ENCODE measurements at places on chromosomes 12 and 14.

DNA sequence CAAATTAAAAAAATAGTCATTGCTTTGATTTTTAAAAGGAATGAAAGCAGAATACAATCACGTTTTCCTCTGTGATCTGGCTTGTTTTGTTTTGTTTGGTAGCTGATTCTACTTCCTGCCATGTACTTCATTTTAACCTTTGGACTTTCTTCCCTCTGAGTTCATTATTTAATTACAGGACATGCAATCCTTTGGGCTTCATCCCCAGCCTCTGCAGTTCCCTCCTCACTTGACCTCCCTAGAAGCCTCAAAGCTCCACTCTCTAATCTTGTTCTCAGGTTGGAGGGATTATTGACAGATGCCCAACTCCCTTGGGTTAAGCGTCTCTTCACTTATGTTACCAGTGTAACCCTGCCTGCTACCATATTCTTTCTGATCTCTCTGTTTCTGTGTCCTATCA, 967.9 kb upstream of the SEL1L start:
- DNase-seq = no peak

DNA sequence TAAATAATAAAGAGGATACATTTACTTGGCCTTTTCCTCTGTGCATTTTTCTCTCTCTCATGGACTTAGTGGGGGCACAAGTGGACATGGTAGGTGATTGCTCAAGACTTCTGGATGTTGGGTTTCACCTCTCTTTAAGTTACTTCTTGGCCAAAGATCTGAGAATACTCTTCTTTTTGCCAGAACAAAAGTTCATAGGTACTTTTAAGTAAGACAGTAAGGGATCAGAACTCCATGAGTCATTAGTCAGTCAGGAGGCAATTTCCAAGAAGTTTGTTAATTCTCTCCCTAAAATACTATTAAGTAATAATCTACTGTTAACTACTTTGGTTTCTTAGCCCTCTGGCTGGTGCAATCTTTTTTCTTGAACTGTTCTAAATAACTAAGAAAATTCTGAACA, 84.2 kb downstream of the GRIP1 start:
- no peak for DNase-seq

DNA sequence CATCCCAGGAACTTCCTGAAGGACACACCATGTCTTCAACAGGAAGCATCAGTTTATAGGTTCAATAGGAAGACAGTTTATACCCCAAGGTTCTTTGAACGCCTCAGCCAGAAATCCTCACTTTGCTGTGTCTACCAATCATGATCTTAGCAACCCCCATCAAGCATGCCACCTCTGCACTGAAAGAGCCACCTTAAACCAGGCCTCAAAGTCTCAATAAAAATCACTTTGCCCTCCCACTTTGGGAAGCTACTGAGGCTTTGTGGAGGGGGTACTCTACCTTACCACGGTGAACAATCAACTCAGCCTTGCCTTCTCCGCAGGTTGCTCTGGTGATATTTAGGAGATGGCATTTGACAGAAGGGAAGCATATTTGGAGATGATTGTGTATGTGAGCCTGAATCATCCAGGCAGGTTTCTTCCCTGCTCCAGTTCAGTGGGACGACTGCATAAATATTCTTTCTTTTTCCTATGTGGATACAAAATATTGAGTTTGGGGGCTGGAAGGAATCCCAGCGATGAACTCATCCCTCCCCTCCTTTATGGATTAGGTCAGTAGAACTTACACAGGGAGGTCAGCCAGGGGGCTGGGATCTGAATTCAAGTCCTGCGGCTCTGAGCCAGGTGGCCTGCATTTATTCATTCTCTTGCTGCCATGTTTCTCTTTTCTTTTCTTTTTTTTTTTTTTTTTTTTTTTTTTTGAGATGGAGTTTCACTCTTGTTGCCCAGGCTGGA, 42.8 kb upstream of the VASH1 start:
- no peak for DNase-seq

DNA sequence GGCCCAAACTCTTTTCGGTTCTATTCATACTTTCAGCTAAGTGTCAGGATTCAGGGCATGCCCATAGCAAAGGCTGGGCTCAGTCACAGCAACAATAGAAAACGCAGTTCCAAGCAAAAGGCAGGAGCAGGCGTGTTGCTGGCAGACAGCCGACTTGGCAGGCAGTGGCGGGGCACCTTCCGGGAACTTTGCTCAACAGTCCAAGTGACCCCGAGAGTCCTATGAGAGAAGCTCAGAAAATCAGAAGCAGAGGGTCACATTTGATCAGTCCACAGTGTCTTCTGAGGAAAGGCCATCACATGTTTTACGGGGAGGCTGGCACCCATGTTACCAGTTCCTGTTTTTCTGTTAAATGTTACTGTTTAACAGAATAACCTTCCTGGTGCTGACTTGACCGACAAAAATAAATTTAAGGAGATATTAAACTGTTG, 115.0 kb downstream of the DACT1 start:
- DNase-seq = no peak

DNA sequence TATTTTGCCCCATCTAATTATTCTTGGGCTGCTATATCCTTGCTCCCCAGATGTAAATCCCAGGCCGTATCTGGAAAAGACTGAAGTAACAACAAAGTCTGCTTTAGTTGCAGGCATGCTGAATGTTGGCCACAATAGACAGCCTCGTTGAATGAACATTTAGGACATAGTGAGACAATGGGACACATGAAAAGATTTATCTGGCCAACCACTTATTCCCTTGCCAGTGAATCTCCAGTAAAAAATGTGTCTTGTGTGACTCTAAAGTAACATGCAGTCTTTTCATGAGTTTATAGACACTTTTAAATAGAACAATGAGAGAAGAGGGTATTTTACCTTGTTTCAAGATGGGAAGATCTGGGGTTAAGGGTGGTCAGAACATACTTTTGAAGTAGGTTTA, 60.2 kb upstream of the STXBP6 start:
- DNase-seq = no peak

GRCh38 chr14:54761835-54762234, 140.8 kb downstream of the GCH1 start:
- DNase-seq = no peak

DNA sequence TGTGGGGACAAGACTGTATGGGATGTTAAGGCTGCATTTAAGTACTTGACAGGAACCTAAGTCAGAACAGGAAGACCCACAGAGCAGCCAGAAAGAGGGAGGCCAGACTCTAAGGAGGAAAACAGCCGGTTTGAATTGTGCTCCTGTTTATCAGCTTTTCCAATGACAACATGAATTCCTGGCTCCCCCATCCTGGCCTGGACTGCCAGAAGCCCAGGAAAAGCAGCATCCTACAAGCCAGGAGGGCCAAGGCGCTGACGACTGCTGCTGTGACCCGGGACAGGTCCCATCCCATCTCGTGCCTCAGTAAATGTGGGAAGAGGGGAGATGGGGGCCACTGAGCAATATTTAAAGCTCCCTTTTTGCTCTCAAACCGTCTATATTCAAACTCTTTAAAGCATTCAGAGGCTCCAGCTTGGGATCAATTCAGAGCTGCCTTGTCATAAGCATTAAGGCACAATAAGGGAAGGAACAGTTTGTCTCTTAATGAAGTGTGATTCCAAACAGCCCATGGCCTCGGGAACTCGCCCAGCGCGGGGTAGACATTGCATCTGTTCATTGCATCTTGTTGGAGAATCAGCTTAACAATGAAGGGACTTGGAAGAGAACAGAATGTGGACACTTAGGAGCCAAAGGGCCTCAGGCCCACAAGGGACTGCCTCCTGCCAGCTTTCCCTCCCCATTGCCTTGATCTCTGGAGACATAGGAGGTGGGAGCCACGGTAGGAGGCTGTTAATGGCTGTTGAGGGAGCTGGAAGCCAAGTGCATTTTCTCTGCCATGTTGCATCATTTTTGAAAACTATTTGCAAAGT, 49.6 kb downstream of the CMKLR1 start:
- no peak for DNase-seq
